Activated T-cell treated with anti-CD3 and anti-CD28 coated beads, Interleukin-2, amount 50 U/mL, for 24 hours (primary cell): ENCODE measurements at places on chromosomes 7 and 10.

- peaks cover 33% of the 10 kb centered on the region for H3K4me1 ChIP-seq
- H3K4me3 ChIP-seq = peak overlapping the region; percentile 37
- H3K27me3 ChIP-seq = no peaks in the 10 kb centered on the region
- H3K36me3 ChIP-seq = no peaks in the 10 kb centered on the region
These were observed 4.5 kb upstream of the HKDC1 start for GRCh38 chr10:69215405-69216171.

DNA sequence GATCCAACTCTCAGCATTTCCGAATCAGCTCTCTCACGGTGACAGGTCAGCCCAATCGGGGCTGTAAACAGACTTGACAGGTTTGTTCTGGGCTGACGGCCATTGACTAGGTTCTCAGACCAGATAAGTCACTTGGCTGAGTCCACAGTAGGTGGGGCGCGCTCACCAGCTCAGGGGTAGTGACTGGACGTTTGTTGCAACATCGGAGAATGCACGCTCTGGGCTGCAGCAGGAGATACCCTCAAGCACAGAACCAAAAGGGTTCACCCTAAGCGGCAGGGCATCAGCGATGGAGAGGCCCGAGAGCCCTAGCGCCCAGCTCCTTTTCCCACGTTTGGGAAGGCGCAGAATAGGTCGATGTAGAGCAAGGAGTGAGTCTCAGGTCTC lies 1.8 kb downstream of the KLLN start:
- H3K4me3 ChIP-seq = peak overlapping the region; percentile 96
- peaks cover 27% of the 10 kb centered on the region for H3K36me3 ChIP-seq
- H3K27ac ChIP-seq = peak overlapping the region; percentile 97
- DNase-seq = no peak
- H3K4me1 ChIP-seq = peaks cover 42% of the 10 kb centered on the region

DNA sequence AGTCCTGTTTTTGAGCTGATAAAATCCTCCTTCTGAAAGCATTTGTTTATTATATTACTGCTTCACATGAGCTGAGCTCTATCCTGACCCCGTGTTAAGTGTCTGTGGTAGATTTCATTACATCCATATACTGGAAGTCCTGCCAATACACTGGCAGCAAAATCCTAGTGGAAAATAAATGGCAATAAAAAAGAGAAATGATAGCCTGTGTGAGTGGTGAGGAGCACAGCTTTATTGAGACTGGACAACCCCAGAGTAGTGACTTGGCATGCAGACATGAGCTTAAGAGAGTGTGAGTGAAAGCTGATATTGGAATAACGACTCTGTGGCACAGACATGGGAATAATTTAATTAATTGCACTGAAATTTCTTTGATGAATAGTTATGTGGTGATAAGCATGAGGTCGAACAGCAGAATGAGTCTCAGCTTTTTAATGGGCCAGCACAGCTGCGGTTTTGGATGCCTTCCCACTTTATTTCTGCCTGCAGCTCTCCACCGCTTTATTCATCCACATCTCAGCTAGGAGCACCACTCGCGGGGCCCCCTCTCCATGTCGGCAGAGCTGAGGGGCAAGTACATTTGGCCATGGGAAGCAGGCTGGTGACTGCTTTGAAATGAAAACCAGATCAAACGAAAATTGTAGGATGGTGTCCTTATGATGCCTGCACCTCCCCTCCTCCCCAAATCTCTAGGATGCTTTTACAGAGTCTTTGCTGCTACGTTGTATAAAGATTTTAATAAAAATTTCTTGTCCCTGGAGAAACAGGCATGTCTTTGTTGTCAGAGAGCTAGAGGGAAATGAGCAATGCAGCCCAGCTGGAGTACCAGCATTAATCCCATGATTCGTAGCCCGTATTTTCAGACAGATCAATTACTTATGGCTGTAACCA lies 494.3 kb downstream of the AUTS2 start:
- no peaks in the 10 kb centered on the region for H3K36me3 ChIP-seq
- H3K27ac ChIP-seq = no peak overlapping the region
- H3K4me3 ChIP-seq = no peak overlapping the region
- H3K4me1 ChIP-seq = no peaks in the 10 kb centered on the region

- H3K4me3 ChIP-seq = no peak overlapping the region
- no peaks in the 10 kb centered on the region for H3K36me3 ChIP-seq
- DNase-seq = no peak
- H3K27ac ChIP-seq = no peak overlapping the region
- peaks cover 5% of the 10 kb centered on the region for H3K27me3 ChIP-seq
These were observed 12.6 kb downstream of the OR9A4 start for GRCh38 chr7:141928845-141929195.

GRCh38 chr7:107130487-107131220 lies 38.1 kb upstream of the HBP1 start:
- H3K27ac ChIP-seq = no peak overlapping the region
- H3K4me3 ChIP-seq = no peak overlapping the region
- H3K4me1 ChIP-seq = peaks cover 13% of the 10 kb centered on the region

DNA sequence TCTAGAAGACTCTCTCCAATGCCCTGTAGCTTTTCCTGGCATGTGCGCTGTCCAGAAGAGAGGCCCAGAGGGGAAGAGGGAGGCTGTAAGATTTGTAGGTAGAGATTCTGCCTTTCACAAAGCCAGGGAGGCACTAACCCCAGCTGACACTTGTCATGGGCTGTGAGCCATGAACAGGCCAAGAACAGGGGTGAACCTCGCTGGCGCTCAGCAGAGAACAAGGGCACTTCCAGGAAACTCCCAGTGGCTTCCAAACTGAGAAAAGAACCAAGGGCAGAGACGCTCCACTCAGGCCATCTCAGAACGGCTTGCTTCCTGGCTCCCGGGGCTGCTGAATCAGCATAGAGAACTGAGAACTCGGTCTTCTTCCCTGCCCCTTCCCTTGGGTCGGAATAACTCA lies 257.8 kb upstream of the ZNF32 start:
- DNase-seq = no peak
- no peak overlapping the region for H3K27ac ChIP-seq
- no peaks in the 10 kb centered on the region for H3K36me3 ChIP-seq
- H3K27me3 ChIP-seq = peaks cover 24% of the 10 kb centered on the region

DNA sequence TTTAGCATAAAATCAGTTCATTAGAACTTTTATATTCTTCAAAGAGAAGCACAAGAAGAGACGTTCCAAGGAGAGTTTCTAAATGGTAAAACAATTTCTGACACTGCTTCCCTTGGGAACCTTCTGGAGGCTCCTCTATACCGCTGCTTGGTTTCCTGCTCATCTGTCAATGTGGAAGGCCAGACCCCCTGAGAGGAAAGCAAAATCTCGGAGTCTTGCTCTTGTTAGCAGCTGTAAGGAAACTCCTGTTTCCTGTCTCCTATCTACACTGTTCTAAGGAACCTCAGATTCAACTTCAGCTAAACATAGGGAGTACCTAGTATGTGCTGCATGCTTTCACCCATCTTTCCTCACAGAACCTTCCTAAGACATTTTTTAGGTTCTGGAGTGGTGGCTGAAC lies 322.2 kb downstream of the BMPER start:
- no peaks in the 10 kb centered on the region for H3K27me3 ChIP-seq
- H3K4me3 ChIP-seq = no peak overlapping the region
- DNase-seq = no peak
- H3K36me3 ChIP-seq = no peaks in the 10 kb centered on the region
- H3K4me1 ChIP-seq = no peaks in the 10 kb centered on the region
- H3K27ac ChIP-seq = no peak overlapping the region

GRCh38 chr10:16832351-16833080 lies 15.3 kb upstream of the RSU1 start:
- DNase-seq = no peak
- H3K4me1 ChIP-seq = peaks cover 15% of the 10 kb centered on the region
- H3K4me3 ChIP-seq = no peak overlapping the region
- no peaks in the 10 kb centered on the region for H3K36me3 ChIP-seq
- no peaks in the 10 kb centered on the region for H3K27me3 ChIP-seq
- no peak overlapping the region for H3K27ac ChIP-seq

DNA sequence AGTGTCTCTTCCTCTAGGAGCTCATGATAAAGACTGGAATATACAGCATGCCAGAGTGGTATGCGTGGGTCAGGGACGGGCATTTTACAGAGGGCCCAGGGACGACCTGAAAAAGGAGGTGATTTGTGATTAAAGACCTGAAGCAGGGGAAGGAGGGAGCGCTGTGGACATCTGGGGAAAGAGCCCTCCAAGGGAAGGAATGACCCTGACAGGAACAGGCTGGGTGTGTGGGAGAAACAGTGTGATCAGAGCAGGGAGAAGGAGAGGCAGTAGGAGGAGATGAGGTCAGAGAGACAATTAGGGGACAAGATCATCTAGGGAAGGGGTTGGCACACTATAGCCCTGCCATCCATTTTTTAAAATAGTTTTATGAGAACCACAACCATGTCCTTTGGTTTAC lies 3.4 kb upstream of the RASSF4 start:
- no peak overlapping the region for H3K4me3 ChIP-seq
- peaks cover 22% of the 10 kb centered on the region for H3K36me3 ChIP-seq
- no peaks in the 10 kb centered on the region for H3K27me3 ChIP-seq
- no peak for DNase-seq
- H3K4me1 ChIP-seq = peaks cover 23% of the 10 kb centered on the region
- no peak overlapping the region for H3K27ac ChIP-seq

DNA sequence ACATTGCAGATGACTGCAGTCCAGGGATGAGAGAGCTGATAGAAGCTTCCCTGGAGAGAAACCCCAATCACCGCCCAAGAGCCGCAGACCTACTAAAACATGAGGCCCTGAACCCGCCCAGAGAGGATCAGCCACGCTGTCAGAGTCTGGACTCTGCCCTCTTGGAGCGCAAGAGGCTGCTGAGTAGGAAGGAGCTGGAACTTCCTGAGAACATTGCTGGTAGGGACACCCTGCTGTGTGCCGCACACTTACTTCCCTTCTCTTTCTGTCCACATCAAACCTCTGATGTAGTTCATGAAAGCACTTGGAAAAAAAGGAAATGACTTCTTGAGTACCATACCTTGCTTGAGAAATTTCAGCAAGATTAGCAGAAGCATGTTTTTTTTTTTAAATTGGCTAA lies 25.3 kb downstream of the MAP3K8 start:
- DNase-seq = no peak
- no peaks in the 10 kb centered on the region for H3K27me3 ChIP-seq
- peaks cover 59% of the 10 kb centered on the region for H3K36me3 ChIP-seq

GRCh38 chr7:114631249-114631822 lies 216.7 kb downstream of the FOXP2 start:
- no peak for DNase-seq
- peaks cover 3% of the 10 kb centered on the region for H3K27me3 ChIP-seq
- no peaks in the 10 kb centered on the region for H3K36me3 ChIP-seq
- H3K4me1 ChIP-seq = no peaks in the 10 kb centered on the region
- no peak overlapping the region for H3K27ac ChIP-seq

- no peak for DNase-seq
- no peak overlapping the region for H3K4me3 ChIP-seq
- peaks cover 4% of the 10 kb centered on the region for H3K36me3 ChIP-seq
- H3K4me1 ChIP-seq = peaks cover 60% of the 10 kb centered on the region
These were observed 179.9 kb upstream of the NAMPT start for GRCh38 chr7:106464651-106465050.

DNA sequence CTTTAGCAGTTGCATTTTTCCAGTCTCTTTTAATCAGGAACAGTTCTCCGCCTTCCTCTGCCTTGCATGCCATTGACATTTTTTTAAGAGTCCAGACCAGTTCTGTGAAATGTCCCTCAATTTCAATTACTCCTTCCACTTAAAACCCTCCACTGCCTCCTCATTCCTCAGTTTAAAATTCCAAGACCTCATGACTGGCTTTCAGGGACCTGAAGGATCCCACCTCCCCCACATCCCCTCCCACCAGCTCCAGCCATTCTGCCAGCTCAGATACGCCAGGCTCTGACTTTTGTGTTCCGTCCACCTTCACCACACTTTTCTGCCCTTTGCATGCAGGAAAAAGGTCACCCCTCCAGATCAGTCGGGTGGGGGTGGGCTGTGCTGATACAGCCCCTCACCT lies 8.7 kb downstream of the TNRC18 start:
- H3K4me1 ChIP-seq = peaks cover 13% of the 10 kb centered on the region
- no peak for DNase-seq
- no peak overlapping the region for H3K27ac ChIP-seq
- H3K36me3 ChIP-seq = no peaks in the 10 kb centered on the region

DNA sequence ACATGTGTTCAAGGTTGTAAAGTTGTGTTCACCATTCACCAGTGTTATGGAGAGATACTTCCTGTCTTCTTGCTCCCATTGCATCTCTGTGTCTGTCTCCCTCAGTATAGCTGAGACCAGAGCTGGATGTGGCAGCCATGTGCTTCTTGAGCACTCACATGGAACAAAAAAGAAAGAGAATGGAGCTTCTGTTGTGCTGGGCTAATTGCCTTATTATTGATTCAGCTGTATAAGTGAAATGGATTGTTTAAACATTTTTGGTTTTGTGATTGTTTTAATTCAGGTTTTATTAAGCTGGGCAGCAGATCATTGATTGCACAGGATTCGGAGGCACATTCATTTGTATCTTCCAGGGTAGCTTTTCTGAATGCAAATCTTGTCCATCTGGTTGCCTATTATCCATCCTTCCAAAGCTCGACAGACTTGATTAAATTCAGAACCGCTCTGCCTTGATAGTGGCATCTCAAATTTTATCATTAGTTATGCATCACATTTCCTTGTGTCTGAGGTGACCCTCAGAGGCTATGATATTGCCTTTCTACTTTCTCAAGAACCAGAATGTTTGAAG lies 119.9 kb downstream of the CCNY start:
- H3K4me1 ChIP-seq = peaks cover 57% of the 10 kb centered on the region
- H3K4me3 ChIP-seq = no peak overlapping the region
- no peak overlapping the region for H3K27ac ChIP-seq
- H3K36me3 ChIP-seq = peaks cover 2% of the 10 kb centered on the region

- H3K4me3 ChIP-seq = no peak overlapping the region
- no peaks in the 10 kb centered on the region for H3K4me1 ChIP-seq
- H3K27me3 ChIP-seq = peaks cover 9% of the 10 kb centered on the region
These were observed 26.0 kb upstream of the ITGA8 start for GRCh38 chr10:15745751-15746150.

DNA sequence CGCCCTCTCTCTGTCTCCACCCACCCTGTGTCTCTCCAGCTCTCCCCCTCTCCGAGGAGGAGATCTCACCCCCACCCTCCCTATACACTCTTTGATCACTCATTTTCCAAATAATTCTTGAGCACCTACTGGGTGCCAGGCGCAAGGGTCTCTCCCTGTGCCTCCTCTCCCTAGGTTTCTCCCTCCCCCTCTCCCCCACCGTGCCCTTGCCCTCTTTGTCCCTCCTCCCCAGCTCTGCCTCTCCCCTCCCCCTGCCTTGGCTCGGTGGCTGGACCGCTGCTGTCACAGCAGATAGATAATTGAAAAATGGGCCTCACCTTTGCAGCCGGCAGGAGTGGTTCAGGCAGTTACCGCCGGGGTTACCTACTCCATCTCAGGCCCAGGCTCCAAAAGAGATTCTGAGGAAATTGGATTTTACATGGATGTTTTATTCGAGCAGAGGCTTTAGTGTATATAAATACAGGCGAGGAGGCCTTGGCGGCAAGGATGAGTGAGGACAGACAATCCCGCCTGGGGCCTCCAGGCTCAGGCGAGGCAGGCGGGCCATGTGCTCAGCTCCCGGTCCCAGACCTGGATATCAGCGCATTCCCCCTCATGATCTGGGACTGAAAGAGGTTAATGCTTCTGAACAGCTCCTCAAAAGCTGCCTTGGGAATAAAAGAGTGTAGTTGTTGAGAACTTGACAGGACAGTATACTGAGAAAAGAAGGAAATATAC lies 60.8 kb upstream of the BTRC start:
- no peak for DNase-seq
- H3K36me3 ChIP-seq = no peaks in the 10 kb centered on the region
- peaks cover 10% of the 10 kb centered on the region for H3K4me1 ChIP-seq
- peak overlapping the region; percentile 75 for H3K4me3 ChIP-seq
- H3K27ac ChIP-seq = no peak overlapping the region
